ENCODE measurements at places on chromosomes 12 and 14.

- no peak for DNase-seq
These were observed 44.2 kb upstream of the TSPAN9 start for GRCh38 chr12:3032770-3033538.

DNA sequence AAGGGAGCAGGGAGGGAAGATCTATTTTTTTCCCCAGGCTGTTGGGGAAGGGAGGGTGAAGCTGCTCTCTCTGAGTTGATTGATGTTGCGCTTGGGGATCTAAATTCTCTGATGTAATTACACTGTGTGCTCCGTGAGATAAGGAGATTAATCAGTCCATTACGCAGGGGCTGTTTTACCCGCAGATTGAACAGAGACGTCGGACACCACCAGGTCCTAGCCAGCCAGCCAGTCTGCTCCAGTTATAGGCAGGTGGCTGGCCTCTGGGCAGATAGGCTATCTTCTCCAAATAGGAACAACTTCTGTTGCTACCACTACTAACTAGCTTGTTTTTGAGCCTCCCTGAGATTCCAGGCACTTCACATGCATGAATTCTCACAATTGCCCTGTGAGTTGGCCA is 91.1 kb downstream of the SRRM4 start:
- no peak for DNase-seq

DNA sequence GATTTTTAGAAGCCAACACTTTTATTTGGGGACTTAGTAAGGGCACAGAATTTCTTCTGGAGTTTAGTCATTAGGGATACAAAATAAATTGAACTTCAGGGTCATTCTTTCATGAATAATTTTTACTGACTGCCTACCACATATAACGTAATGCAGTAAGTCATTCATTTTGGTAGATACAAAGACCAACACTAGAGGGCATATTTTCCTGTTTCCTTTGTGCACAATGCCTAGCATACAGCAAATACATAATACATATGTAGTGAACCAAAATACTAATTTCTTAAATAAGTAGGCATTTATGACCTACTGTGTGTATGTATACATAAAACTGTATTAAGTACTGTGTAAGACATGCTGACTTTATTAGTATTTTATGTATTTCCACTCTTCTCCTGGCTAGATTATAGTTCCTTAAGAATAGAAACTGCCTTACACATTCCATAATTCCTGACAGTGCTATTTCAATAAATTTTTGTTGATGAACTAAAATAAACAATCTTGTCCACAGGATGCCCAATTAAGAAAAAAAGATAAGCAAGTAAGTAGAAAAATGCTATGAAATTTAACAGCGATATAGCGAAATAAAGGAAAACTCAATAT is 47.9 kb downstream of the PPP1R12A start:
- no peak for DNase-seq

- DNase-seq, result peak; percentile 44
These were observed 154.1 kb upstream of the ATP2B1 start for GRCh38 chr12:89862511-89863445.

GRCh38 chr12:67039995-67040860 is 228.9 kb upstream of the CAND1 start:
- DNase-seq, result no peak

DNA sequence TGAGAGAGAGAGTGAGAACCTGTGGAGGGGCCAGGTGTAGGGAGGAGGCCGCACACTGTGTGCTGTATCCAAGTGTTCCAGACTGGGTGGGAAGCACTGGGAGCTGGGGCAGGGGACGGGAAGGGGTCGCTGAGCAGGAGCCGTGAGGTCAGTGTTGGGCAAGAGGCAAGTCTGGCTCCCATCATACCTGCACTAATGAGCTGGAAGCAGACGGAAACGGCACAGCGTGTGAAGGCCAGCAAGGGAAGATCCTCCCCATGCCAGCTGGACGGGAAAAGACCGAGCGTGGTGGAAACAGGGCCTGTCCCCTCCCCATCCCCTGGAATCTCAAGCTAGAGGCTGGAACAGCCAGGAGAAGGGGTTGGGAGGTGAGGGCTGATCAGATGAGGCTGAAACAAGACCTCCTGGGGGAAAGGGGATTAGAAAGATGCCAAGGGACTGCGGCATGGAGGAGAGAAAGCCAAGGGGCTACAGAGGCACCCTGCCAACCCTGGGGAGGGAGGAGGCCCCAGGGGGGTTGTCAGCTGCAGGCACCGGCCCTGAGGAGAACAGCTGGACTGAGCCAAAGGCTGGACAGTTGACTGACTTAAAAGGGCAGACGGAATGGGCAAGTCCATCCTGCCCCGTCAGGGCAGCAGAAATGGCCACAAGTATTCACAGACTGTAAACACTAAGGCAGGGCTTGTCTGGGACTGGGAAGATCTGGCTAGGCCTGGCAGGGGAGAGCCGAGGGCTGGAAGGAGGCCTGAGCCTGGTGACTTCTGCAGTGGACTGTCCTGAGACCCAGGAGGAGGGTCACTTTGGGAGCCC is 19.0 kb upstream of the LTBP2 start:
- DNase-seq, result no peak

DNA sequence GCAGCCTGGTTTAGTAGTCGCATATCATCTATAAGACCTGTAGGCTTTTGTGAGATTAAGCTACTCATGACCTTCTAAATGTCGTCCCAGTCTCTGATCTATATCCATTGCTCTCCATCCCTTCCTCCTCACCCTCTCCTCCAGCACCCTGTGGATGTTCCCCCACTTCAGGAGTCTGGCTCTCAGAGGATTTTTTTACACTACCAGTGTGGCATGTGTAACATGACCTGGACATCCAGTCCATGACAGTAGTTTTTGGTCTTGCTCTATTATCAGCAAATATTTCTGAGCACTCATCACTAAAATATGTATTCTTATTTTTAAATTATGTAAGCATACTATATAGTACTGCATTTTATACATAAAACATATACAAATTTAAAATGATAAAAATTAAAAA is 142.1 kb downstream of the DYRK2 start:
- no peak for DNase-seq

GRCh38 chr12:54616933-54617680 is 17.6 kb downstream of the LACRT start:
- DNase-seq, result no peak

DNA sequence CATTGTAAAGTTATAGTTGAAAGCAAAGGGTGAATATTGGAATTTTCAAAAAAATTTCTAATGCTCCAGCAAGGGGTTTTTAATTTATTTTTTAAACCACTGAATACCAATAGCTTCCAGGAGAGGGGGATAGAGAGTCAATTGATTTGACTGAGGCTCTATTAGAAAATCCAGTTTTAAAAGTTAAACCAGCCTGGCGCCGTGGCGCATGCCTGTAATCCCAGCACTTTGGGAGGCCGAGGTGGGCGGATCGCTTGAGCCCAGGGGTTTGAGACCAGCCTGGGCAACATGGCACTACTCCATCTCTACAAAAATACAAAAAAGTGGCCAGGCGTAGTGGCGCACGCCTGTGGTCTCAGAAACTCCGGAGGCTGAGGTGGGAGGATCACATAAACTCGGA is 150.1 kb downstream of the SLC38A4 start:
- no peak for DNase-seq

DNA sequence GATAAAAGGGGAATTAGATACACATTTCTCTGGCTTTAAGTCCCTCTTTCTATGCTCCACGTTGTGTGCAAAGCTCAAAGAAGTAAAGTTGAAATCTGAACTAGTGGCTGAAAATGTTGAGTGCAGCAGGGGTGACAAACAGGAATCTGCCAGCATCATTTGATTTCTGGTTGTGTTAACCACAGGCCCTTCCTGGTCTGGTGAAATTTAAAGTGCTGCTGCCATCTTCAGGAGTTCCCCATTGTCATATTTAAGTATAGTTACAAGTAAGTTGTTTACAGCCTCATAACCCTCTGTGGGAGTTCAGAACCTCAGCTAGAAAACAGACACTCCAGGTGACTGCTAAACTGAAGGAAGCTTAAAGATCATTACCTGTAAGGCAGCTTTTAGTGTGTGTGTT is 90.9 kb upstream of the CCDC196 start:
- no peak for DNase-seq

DNA sequence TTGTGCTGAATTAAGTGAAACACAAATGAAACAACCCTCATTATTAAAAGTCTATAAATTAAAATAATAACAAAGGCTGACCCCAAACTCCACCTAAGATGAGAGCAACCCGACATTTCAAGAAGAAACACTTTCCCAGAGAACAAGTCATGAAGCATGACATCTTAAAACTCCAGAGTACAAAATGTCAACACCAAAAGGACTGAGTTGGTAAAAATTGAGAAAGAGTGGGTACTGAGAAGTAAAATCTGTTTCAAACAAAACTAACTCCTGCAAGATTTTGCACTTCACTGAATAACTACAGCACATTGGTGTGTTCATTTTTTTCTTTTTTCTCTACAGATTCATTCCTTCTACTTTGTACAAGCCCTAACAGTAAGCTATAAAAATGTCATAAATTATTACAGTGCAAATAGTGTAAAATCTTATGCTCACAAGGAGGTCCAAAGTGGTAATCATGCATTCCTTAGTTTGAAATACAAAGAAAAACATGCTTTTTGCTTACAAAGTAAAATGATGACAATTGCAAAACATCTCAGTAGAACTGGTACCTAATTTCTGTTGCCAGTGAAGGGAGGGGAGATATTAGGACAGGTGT is 31.8 kb downstream of the SLC35F4 start:
- DNase-seq, result no peak

DNA sequence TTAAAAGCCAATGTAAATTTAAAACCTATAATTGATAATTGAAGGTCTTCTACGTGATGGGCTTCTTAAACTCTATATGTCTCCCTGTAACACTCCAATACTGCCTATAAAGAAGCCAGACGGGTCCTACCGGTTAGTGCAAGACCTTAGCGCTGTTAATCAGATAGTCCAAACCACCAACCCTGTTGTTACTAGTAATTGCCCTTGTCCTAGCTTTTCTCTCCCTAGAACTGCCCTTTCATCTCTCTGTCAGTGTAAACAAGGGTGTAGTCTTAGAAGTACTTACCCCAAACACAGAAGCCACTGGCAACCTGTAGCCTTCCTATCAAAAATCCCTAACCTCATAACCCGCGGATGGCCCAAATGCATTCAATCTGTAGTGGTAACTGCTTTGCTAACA is 243.0 kb upstream of the DIO3 start:
- no peak for DNase-seq

DNA sequence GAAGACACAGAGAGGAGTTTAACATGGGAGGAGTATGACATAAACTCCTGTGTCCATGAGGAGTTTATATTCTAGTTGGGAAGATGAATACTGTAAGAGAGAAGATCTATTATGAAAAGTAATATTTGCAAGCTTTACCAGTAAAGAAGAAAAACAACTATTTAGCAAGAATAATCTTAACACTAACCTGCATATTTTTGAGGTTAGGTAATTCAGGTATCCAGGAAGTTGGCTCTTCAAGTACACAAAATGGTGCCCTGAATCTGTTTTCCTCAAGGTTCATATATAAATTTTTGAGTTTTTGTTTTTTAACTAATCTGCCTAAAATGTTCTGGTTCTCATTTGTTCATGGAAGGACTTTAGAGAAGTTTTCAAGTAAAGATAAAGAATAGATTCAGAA is 33.9 kb upstream of the KCNMB4 start:
- no peak for DNase-seq

GRCh38 chr12:2301531-2302461 is 249.0 kb downstream of the CACNA1C start:
- DNase-seq, result no peak

DNA sequence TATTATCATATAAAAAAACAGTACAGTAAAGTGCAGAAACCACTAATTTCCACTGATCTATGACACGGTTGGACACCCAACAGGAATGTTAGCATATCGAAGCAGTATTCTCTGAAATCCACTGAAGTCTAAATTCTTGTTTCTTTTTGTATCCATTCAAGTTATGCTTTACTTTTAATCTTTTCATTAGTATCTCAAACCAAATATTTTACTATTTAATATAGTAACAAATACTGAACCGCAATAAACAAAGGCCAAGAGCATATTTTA is 41.1 kb downstream of the ATXN2 start:
- no peak for DNase-seq

- DNase-seq, result no peak
These were observed 3.4 kb upstream of the CDH24 start for GRCh38 chr14:23060536-23061260.

GRCh38 chr14:51072976-51073375 is 21.9 kb downstream of the TRIM9 start:
- no peak for DNase-seq

DNA sequence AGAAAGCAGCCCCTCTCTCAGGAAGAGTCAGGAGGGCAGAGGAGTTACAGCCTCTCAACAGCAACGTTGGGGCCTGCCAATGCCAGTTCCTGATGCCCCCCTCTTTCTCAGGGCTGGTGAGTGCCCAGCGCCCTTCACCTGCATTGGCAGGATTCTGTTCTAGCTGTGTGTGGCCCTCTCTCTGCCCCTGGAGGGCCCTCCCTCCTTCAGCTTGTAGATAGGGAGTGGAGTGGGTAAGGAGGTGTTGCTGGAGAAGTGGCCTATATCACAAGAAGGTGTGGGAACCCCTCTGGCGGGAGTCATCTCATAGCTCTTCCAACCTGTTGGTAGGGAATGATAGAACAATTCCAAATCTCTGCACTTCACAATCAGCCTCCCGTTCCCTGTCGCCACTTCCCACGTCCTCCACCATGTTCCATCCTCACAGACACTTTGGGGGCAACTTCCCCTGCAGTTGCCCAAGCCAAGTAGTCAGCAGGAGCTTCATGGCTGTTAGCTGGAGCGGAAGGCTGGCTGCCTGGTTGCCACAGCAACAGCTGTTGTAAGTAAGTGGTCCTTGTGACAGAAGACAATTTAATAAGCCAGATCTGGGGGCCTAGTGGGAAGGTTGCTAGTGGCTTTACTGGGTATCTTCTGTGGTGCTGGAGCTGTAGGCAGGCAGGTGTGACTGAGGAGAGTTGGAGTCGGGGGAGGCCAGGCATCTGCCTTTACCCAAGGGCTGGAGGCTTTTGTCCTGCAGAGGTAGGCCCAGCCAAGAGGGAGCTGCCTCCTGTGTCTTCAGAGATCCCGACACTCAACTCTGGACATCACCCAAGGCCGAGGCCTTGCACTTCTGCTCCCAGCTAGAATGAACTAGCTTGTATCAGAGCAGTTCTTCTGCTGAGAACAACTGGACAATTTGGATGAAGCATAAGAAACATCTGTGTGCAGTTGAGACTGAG is 38.4 kb downstream of the GALNT16 start:
- no peak for DNase-seq

- DNase-seq, result no peak
These were observed 130.8 kb downstream of the CAPZA3 start for GRCh38 chr12:18868717-18869116.

GRCh38 chr12:99130808-99131553 is 485.9 kb downstream of the APAF1 start:
- no peak for DNase-seq

- DNase-seq, result no peak
These were observed 339.0 kb downstream of the TMEM121 start for GRCh38 chr14:105865266-105865903.

- DNase-seq, result no peak
These were observed 5.6 kb upstream of the ST8SIA1 start for GRCh38 chr12:22340143-22340542.

Measured in stimulated activated CD4-positive, alpha-beta T cell treated with anti-CD3 and anti-CD28 coated beads, Interleukin-4, amount 100 ng/mL, for 24 hours (primary cell).